ENCODE measurements at places on chromosomes 11 and 22. TPM values are rescaled to one million over a fixed set of nuclear protein-coding genes. Genes with fewer than 3 reads are reported as not detected.

The TSPO gene
- 760 TPM for total RNA-seq

The TSPAN4 gene
- total RNA-seq = 393 TPM

The OR51B5 gene
- not detected for total RNA-seq

The HPX gene
- total RNA-seq = 0.22 TPM

The MS4A6E gene
- total RNA-seq = not detected

The PEX26 gene
- total RNA-seq = 32.2 TPM

The OAF gene
- 116 TPM for total RNA-seq

DNA sequence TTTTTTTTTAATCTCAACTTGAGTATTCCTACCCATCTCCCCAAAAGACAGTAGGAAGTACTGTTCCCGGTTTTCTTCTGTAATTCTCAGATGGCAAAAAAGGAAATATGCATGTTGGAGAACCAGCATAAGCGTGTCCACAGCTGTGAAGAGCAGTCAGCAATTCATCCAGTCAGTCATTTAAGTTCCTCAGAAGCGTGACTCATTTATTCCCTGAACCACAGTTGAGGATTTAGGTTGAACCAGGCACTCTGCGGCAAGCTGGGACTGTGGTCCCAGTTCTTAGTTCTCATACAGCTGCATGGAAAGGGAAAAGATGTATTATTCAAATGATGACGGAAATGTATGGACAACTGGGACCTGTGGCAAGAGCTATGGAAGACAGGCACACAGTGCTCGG lies 61.0 kb upstream of the MYO18B start:
- H3K4me1 ChIP-seq = no peaks in the 10 kb centered on the region
- H3K27me3 ChIP-seq = no peaks in the 10 kb centered on the region
- H3K36me3 ChIP-seq = no peaks in the 10 kb centered on the region
- peak; percentile 7 for DNase-seq
- no peak overlapping the region for H3K27ac ChIP-seq

- H3K27me3 ChIP-seq = no peaks in the 10 kb centered on the region
- DNase-seq = no peak
- H3K36me3 ChIP-seq = peaks cover 28% of the 10 kb centered on the region
- no peak overlapping the region for H3K27ac ChIP-seq
- H3K4me1 ChIP-seq = peaks cover 29% of the 10 kb centered on the region
Measured at GRCh38 chr11:111700162-111700561, 66.0 kb downstream of the PPP2R1B start.

DNA sequence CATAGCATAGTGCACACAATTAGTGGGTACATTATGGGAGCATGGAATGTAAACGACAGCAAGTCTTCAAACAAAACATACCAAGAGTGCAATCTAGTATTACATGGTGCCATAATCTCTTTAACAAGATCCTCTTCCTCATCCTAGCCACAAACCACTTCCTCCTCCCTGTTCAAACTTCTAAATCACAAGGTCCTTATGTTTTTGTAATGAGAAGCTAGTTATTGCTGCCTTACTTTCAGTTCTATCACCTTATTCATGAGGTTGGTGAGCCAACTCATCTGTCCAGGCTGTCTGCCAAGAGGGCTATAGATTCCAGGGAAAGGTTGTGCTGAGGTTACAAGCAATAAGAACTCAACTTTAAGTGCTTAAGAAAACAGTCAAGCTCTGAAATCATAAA lies 195.4 kb upstream of the ARHGAP20 start:
- H3K4me3 ChIP-seq = no peak overlapping the region
- peak; percentile 93 for DNase-seq
- H3K4me1 ChIP-seq = peaks cover 22% of the 10 kb centered on the region
- no peaks in the 10 kb centered on the region for H3K27me3 ChIP-seq

GRCh38 chr11:111101881-111102280 lies 143.6 kb upstream of the POU2AF2 start:
- H3K27ac ChIP-seq = no peak overlapping the region
- no peak for DNase-seq
- H3K36me3 ChIP-seq = no peaks in the 10 kb centered on the region
- H3K4me1 ChIP-seq = peaks cover 12% of the 10 kb centered on the region

- no peak overlapping the region for H3K4me3 ChIP-seq
- peaks cover 12% of the 10 kb centered on the region for H3K4me1 ChIP-seq
- no peaks in the 10 kb centered on the region for H3K27me3 ChIP-seq
Measured at GRCh38 chr22:19874307-19875060, 19.8 kb upstream of the GNB1L start.

GRCh38 chr11:128390246-128390645 lies 197.1 kb downstream of the ETS1 start:
- no peaks in the 10 kb centered on the region for H3K36me3 ChIP-seq
- H3K27me3 ChIP-seq = no peaks in the 10 kb centered on the region
- H3K4me1 ChIP-seq = no peaks in the 10 kb centered on the region
- no peak overlapping the region for H3K27ac ChIP-seq

GRCh38 chr11:9266926-9267325 lies 1.8 kb upstream of the DENND5A start:
- no peak overlapping the region for H3K27ac ChIP-seq
- H3K36me3 ChIP-seq = no peaks in the 10 kb centered on the region
- H3K4me3 ChIP-seq = no peak overlapping the region

DNA sequence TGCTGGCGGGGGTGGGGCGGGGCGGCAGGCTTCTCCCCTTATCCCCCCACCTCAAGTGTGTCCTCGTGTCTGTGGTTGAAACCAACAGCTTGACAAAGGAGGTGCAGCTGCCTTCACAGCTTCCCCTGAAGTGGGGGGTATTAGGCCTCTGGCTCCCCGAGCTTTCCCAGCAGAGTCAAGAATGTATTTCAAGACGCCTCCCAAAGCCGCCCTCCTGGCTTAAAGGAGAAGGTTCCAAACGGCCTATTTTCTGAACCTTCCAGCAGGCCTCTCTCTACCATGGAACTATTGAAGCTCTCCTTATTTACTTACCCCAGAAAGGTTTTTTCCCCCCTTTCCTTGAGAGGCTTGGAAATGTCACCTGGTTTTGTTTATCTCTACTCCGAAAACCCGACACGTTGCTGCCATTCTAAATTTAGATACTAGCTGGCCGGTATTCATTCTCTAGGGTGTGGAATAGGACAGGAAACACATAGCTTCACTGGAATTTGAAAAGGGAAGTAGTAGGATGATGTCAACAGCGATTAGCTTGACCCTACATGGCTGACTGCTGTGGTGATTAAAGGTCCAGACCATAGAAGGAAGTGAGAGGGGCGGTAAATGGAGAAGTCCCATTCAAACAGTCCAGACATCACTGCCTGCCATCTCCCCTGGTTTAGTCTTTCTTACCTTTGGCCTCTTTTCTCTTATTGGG lies 671 bp upstream of the PICALM start:
- H3K4me1 ChIP-seq = peaks cover 45% of the 10 kb centered on the region
- DNase-seq = peak; percentile 96
- H3K4me3 ChIP-seq = peak overlapping the region; percentile 78
- H3K27me3 ChIP-seq = no peaks in the 10 kb centered on the region
- H3K27ac ChIP-seq = peak overlapping the region; percentile 100

DNA sequence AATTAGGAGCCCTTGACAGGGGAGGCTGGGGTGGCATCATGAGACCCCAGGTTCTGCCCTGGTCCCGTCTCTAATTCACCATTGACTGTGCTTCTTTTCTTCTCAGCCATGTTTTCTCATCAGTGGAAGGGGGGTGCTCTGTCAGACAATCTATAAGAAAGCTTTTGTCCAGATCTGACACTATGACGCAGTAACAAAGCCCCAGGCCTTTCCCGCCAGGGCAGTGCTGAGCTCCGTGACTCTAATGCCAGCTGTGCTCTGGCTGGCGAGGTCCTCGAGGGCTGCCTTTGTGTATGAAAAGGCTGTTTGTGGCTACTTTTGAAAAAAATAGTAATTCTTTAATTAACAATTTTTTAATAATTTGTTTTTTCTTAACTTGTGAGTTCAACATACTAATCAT lies 3.2 kb downstream of the CD6 start:
- H3K4me3 ChIP-seq = no peak overlapping the region
- no peak overlapping the region for H3K27ac ChIP-seq
- no peak for DNase-seq
- H3K36me3 ChIP-seq = no peaks in the 10 kb centered on the region
- no peaks in the 10 kb centered on the region for H3K4me1 ChIP-seq
- peaks cover 18% of the 10 kb centered on the region for H3K27me3 ChIP-seq

DNA sequence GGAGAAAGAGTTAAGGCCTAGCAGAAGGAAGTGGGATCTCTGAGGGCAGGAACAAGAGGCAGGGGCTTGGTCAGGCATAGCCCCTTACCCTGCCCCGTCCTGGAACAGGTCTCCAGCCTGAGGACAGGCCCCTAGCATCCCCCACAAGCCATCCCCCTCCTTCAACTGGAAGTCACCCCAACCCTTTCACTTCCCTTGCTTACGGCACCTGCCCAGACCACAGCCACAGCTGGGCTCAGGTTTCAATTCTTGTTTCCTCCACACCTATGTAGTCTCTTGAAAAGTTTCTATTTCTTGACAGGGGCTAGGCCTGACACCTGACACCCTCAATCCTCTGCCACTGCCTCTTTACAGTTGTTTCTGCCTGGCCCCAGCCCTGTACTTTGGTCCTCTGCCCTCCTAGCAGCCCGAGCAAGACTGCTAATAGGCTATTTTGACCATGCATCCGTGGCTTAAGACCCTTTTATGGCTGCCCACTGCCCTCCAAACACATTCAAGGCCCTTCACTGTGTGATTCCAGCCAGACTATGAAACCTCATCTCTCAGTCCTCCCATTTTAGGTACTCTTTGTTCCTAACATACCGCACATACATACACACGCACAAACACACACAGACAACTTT lies 10.9 kb upstream of the FCHSD2 start:
- H3K27ac ChIP-seq = no peak overlapping the region
- no peaks in the 10 kb centered on the region for H3K27me3 ChIP-seq
- H3K4me3 ChIP-seq = no peak overlapping the region
- no peaks in the 10 kb centered on the region for H3K36me3 ChIP-seq
- H3K4me1 ChIP-seq = peaks cover 10% of the 10 kb centered on the region

DNA sequence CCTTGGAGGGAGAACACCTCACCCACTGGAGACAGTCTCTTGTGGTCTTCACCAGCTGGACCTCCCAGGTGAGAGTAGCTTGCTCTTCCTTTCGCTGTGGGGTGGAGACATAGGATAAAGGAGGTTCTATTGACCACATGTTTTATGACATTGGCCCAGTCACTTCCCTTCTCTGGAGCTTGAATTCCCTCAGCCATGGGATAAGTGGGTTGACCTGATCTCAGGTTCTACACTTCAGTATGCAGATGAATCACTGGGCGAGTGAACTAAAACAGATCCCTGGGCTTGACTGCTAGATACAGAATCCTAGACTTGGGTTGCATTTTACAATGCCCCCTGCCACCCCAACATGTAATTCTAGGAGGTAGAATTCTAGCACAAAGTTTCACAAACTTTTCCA lies 54.8 kb upstream of the PRSS23 start:
- no peaks in the 10 kb centered on the region for H3K36me3 ChIP-seq
- H3K27ac ChIP-seq = no peak overlapping the region
- peaks cover 90% of the 10 kb centered on the region for H3K4me1 ChIP-seq
- H3K4me3 ChIP-seq = no peak overlapping the region
- peak; percentile 43 for DNase-seq

DNA sequence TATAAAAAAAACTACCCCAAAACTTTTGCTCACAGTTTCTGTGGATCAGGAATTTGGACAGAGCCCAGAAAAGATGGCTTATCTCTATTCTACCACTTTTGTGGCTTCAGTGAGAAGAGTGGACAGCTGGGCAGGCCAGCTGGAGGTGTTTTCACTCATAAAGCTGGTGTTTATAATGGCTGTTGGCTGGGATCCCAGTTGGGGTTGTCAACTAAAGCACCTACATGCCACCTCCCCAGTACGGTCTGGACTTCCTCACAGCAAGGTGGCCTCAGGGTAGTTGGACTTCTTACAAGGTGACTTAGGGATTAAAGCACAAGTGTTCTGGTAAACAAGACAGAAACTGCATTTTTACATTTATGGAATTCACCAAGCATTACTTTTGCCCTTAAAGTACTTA lies 171.0 kb downstream of the NELL1 start:
- no peaks in the 10 kb centered on the region for H3K36me3 ChIP-seq
- H3K4me3 ChIP-seq = no peak overlapping the region
- H3K4me1 ChIP-seq = no peaks in the 10 kb centered on the region
- no peaks in the 10 kb centered on the region for H3K27me3 ChIP-seq
- no peak overlapping the region for H3K27ac ChIP-seq

DNA sequence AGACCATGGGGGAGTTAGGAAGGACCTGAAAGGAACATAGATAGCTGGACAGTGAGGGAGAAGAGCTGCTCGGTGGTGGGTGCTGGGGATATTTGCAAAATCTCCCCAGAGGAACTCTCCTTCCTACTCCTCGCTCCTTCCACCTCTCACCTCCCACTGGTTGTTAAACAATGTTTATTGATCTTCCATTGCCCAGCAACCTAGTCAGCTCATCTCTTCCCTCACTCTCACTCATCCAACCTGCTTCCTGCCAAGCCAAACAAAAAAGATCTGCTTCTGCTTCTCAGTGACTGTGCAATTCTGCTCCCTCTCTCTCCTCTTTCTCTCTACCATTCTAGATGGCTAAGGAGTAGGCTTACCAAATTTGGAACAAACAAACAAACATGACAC lies 115.0 kb downstream of the SLC1A2 start:
- H3K4me1 ChIP-seq = peaks cover 30% of the 10 kb centered on the region
- H3K27me3 ChIP-seq = no peaks in the 10 kb centered on the region
- no peaks in the 10 kb centered on the region for H3K36me3 ChIP-seq
- DNase-seq = peak; percentile 88
- peak overlapping the region; percentile 97 for H3K27ac ChIP-seq

- H3K36me3 ChIP-seq = no peaks in the 10 kb centered on the region
- no peak overlapping the region for H3K27ac ChIP-seq
- no peak overlapping the region for H3K4me3 ChIP-seq
- no peaks in the 10 kb centered on the region for H3K4me1 ChIP-seq
- no peaks in the 10 kb centered on the region for H3K27me3 ChIP-seq
Measured at GRCh38 chr11:94583866-94584500, 16.8 kb downstream of the PIWIL4 start.

DNA sequence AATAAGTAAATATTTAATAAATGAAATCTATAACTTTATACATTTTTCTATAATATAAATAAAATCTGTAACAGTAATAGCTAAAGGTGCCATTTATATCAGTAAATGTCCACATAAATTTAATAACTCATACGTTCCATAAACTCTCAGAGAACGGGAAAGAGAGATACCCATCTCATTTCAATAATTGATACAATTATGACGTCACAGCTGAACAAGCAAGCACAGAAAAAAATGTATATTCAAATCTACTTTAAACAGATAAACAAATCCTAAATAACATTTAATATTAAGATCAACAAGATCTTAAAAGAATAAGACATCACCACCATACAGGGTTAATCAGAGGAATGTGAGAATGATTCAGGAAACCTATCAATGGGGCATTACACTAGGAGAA lies 1136.5 kb downstream of the TBC1D22A start:
- H3K4me3 ChIP-seq = no peak overlapping the region
- no peak for DNase-seq
- no peaks in the 10 kb centered on the region for H3K4me1 ChIP-seq
- no peaks in the 10 kb centered on the region for H3K27me3 ChIP-seq
- H3K27ac ChIP-seq = no peak overlapping the region
- no peaks in the 10 kb centered on the region for H3K36me3 ChIP-seq

DNA sequence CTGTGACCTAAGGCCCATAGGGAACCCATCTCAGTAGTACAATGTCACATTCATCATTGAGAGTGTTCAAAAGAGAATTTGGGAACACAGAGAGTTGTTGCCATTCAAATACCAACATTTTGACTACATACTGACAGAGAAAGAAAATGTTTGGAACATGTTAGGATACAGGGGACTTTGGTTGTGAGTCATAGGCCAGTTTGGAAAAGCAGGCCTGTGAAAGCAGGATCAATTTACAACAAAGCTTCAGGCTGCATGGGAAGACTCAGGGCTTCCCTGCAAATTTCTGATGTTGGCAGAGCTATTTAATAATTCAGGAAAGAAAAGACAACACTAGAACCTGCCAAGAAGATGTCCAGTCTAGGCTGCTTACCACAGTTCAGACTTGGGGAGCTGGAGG lies 374 bp downstream of the NLRP10 start:
- H3K27me3 ChIP-seq = no peaks in the 10 kb centered on the region
- peak overlapping the region; percentile 51 for H3K4me3 ChIP-seq
- H3K36me3 ChIP-seq = no peaks in the 10 kb centered on the region
- DNase-seq = peak; percentile 79
- peak overlapping the region; percentile 96 for H3K27ac ChIP-seq

Measured in GM23248 (cell line).